ENCODE measurements at places on chromosomes 11 and 22.

- DNase-seq, result no peak
Measured at GRCh38 chr11:74672956-74673692, 58.1 kb downstream of the CHRDL2 start.

DNA sequence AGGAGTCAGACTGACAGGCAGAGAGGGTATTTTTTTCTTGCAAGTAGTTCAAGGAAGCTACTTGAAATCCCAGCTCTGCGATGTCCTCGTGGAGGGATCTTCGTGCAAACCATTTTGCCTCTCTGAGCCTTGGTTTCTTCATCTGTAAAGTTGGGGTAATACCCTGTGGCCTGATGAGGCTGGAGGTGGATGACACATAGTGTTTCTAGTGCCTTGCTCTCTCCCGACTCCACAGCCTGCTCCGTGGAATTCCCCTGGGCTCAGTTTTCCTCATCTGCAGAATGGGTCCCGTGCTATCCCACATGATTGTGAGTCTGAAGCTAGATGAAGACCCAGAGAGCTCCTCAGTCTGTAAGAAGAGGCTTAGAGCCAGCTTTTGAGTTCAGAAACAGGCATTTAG is 32.7 kb downstream of the DAGLA start:
- DNase-seq, result no peak

- no peak for DNase-seq
Measured at GRCh38 chr11:117037279-117037974, 60.8 kb downstream of the SIK3 start.

- DNase-seq, result peak; percentile 33
Measured at GRCh38 chr11:66883016-66883965, 26.4 kb downstream of the LRFN4 start.

DNA sequence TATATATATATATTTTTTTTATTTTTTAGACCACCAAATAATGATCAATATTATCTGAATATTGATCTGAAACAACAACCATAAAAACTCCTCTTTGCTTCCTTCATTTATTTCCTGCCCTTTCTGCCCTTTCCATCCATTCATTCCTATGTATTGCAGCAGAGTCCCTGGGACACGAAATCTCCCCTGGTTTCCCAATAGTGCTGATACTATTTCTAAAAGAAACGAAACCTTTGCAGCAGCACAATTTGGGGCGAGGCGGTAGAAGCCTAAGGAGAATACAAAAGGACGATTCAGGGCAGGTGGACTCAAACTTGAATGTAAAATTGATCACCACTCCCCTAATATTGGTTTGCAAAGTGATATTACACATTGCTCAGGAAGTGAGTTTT is 16.9 kb upstream of the AMOTL1 start:
- no peak for DNase-seq

DNA sequence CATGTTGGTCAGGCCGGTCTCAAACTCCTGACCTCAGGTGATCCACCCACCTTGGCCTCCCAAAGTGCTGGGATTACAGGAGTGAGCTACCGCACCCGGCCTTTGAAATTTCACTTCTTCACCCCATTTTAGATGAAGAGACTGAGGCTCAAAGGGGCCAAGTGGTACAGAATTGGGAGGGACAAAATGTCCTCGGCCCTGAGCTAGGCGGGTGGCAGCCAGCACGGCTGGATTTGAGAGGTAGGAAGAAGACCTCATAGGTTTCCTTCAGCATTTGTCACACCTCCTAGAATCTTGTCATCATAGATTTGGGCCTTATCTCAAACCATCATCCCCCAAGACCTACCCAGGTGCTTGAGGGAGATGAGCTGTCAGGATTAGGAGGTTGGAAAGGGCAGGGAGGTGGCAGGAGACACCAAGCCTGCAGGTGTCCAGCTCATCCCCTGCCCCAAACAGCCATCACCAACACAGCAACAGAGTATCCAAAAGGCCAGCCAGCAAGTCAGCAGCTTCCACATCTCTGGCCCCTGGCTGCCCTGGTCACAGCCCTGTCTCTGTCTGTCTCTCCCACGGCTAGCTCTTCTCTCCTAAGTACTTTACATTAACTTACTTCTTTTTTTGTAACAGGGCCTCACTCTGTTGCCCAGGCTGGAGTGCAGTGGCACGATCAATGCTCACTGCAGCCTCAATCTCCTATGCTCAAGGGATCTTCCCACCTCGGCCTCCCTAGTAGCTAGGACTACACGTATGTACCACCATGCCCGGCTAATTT is 11.2 kb upstream of the TMPRSS6 start:
- no peak for DNase-seq

GRCh38 chr22:25896098-25896497 is 154.1 kb downstream of the MYO18B start:
- no peak for DNase-seq

GRCh38 chr11:1401656-1402221 is 12.0 kb downstream of the BRSK2 start:
- DNase-seq, result peak; percentile 34

DNA sequence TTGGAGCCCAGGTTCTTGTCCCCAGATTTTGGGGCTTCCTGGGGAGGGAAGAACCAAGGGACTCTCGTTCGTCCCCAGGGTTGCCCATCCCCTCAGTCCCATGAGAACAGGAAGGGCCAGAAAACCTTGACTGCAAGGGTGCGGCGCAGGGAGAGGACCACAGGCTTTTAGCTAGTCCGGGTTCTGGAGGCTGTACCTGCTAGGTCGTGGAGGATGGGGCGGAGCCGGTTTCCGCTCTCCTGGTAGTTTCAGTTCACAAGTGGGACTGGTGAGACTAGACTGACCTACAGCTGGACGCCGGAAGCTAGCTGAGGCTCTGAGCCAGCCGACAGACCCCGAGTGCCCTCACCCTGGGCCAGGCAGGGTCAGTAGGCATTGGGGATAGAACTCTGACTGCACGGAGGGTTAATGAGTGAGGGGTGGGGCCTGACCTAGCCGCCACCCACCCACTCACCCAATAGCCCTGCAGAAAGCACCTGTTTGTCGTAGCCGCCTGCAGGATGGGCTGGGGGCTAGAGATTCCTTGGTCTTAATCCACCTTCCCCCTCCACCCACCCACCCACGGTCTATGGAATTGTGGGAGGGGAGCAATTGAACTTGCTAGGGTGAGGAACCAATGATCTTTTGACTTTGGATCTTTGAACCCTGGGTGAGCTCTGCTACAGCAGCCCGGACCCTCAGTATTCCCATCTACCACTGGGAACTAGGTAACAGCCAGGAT is 1.5 kb downstream of the MAFF start:
- DNase-seq, result no peak

DNA sequence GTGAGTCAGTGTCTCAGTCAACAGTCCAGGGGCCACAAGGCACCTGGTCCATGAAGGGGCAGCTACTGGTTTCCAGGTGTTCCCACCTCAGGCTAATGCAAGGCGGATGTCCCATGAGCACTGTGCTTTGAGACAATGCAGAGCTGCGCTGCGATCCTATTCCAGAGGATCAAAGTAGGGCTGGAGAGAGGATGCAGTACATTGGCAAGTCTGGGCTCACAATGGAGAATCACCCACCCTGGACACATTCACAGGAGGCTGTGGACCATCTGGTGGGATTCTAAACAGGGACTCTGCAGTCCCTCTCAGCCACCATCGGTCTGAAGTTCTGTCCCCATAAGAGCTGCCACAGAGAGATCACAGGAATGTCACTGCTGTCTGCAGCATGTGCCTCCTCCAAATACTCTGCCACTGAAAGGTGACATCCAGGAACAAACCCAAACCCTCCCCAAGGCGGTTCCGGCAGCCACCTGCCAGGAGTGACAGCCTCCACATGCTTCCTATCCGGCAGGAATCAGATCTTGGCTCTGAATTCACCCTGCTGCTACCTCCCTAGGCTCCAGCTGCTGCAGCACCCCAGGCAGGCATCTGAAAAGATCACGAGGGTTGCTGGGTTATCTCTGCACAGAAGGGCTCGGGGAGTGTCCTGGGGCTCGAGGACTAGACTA is 45.3 kb upstream of the SERPIND1 start:
- DNase-seq, result no peak

- no peak for DNase-seq
Measured at GRCh38 chr11:105700271-105700670, 90.4 kb downstream of the GRIA4 start.

GRCh38 chr11:30984827-30985226 is 384.7 kb downstream of the DCDC1 start:
- no peak for DNase-seq

- DNase-seq, result no peak
Measured at GRCh38 chr11:93285430-93285829, 45.1 kb upstream of the DEUP1 start.

GRCh38 chr11:126716456-126717083 is 284.0 kb downstream of the KIRREL3 start:
- DNase-seq, result no peak

- DNase-seq, result no peak
Measured at GRCh38 chr22:37917874-37918548, 11.9 kb downstream of the MICALL1 start.

DNA sequence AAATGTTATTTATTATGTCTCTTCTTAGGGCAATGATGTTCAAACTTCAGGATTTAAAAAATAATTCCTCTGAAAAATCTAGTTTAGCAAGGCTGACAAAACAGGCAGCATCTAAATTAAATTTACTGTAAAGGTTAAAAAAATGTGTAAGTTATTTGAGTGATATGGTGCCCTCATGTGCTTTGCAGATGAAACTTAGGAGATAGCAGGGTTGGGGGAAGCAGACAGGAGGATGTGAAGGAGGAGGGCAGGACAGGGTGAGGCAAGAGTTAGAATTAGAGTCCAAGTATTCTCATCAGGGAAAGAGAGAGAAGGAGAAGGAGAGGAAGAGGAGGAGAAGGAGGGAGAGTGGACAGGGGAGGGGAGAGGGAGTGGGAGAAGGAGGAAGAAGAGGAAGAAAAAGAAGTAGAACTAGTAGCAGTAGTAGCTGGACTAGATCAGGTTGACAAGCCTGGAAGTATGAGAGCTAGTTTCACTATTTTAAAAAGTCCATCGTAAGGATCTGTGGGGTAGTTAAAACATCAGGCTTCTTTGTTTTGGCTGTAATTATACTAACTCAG is 141.2 kb upstream of the SESN3 start:
- DNase-seq, result no peak

DNA sequence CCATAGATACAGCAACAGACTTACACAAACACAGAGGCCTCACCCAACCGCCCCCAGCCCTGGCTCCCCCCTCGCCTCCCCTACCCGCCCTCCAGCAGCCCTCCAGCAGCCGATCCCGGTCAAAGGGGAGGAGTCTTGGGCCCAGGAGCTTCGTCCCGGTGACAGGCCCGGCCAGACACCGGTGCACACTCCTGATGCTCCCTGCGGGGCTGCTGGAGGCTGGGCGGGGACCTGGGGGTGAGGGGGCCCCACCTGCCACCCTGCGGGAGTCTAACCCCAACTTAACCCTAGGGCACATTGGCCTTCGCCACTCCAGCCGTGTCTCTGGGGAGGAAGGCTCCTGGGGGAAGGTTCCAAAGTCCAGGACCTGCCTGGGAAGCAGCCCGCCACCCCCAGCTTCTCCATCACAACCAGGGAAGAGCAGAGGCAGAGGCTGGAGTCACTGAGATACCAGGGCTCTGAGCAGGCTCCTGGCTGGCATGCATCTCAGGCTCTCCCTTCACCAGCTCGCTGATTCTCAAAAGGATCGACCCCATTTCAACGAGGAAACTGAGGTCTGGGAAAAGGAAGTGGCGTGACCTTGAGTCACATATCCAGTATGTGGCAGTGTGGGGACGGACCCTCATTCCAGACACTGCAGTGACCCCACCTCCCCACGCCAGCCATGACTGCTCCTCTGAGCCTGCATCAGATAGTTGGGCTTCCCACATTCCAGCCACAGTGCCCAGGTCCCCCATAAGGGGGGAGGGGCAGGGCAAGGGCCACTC is 14.4 kb downstream of the BCL9L start:
- DNase-seq, result no peak

- DNase-seq, result peak; percentile 35
Measured at GRCh38 chr11:76672431-76673175, 2.1 kb upstream of the LRRC32 start.

DNA sequence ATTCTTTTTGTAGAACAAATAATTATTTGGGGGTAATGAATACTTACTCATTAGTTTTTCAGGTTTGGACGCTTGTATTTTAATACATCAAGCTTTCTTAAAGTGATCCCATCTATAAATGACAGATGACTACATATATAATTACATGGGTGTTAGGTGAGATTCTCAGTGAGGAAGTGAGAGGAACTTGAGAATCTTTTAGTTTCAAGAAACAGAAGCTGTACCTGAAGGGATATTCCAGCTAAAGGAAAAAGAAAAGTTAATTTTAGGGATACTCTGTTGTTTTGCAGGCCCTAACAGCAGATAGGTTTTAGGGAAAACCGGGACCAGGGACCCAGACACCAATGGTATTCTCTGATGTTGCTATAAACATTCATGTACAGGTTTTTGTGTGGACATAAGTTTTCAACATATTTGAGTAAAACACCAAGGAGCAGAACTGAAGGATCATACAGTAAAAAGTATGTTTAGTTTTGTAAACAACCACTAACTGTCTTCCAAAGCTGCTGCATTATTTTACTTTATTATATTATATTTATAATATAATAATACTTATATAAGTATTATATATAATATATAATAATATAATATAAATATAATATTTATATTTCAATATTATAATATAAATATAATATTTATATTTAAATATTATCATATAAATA is 24.1 kb upstream of the PHOX2A start:
- DNase-seq, result no peak

DNA sequence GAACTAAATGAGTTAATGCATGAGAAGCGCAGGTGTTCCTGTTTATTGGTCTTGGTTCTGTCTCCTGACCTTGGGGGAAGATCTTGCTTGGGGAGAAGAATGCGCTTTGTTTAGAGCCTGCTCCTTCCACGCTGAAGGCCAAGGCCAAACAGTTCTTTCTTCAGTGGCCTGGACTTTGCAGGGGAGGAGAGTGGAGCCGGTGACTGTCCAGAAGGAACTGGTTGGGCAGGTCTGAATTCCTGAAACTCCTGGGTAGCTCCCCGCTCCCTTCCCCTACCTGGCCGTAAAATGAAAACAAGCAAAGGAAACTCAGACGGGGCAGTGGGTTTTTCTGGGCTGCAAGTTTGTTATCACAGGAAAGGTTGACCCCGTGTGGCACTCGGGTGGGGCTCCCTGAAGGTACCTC is 3.6 kb downstream of the ARHGAP8 start:
- DNase-seq, result no peak

DNA sequence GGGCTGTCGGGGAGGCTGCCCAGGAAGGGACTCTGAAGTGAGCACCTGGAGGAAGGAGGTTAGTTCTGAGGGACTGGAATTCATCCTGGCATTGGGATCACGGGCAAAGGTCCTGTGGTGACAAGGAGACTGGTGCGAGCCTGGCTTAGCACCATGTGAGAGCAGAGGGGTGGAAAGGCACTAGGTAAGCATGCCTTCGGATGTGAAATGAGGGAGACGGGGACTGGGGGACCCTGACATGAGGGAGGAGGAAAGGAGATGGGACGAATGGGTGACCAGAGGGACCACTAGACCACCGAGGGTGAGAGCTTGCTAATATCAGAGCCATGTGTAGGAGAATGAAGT is 3.1 kb upstream of the VPREB1 start:
- no peak for DNase-seq

DNA sequence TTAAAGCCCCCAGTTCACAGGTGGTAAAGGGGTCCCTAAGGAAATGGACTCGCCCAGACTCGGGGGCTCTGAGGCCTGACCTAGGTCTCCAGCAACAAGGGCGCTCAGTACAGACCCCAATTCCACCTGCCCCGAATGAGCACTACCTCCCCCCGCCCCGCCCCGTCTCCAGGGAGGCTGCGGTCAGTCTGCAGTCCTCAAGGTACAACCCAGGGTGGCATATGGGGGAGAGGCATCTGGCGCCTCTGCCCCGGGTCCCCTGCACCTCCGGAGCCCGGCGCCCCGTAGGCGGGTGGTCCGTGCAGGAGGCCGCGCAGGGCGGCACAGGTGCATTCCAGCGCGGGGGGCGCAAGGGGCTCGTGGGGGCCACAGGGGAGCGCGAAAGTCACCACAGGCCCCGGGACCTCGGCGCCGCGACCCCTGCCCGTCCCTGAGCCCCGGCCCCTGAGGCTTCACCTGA is 361 bp downstream of the CTSD start:
- DNase-seq, result no peak

Data from activated CD4-positive, CD25-positive, alpha-beta regulatory T cell (primary cell).